ENCODE measurements at places on chromosomes 13 and 19. TPM values are rescaled to one million over a fixed set of nuclear protein-coding genes. Genes with fewer than 3 reads are reported as not detected.

PCP2 gene
- total RNA-seq = 3.6 TPM

FAAP24 gene
- total RNA-seq = 9.6 TPM

CARM1 gene
- total RNA-seq = 62.1 TPM

PABPC3 gene
- 0.32 TPM for total RNA-seq

ATP4A gene
- not detected for total RNA-seq

ZNF439 gene
- 4.3 TPM for total RNA-seq

GNA15 gene
- 297 TPM for total RNA-seq
